Mucosa of descending colon (tissue), 3 donors: ENCODE measurements at places on chromosomes 1 and 21.

DNA sequence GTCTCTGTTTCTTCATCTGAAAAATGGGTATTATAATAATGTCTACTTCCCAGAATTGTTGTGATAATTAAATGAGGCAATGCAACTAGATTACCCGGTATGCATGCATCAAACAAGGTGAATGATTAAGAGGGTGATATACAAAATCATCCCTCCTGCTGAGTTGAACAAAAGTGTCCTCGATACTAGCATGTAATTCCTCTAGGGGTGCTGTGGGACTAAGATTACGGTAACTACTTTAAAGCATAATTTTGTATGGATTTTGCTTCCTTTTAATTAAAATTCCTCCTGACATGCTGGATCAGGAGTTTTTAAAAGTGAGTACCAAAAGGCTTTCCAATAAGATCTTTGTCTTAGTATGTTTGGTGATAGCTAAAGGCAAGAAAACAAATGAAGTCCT is 98.7 kb upstream of the PRMT6 start:
- no peak for DNase-seq

DNA sequence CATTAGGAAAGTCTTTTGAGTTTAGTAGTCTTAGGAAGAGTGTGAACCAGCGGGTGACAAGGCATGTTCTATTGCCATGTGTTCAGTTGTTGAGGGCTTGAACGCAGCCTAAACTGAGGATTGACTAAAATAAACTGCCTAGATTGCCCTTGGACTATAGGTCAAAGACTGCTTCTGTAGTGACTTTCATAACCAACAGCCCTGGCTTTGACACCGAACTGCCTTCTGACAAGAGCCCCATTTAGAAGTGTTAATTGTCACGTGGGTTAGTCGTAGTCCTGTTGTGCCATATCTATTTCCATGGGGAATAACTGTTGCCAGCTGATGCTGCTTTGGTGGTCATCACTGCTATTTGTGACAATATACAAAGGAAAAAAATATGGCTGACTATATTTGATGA is 90.4 kb downstream of the TGFB2 start:
- no peak for DNase-seq

GRCh38 chr1:171286032-171286705 is 27.8 kb upstream of the FMO4 start:
- DNase-seq, result no peak

GRCh38 chr1:159302095-159302494 is at the start of gene FCER1A:
Gene FCER1A, plus strand, starts transcription at chr1:159302336. Its CDS starts 29 bp downstream, at chr1:159302365.
- DNase-seq, result no peak
